ENCODE measurements at places on chromosomes 11 and 22.

DNA sequence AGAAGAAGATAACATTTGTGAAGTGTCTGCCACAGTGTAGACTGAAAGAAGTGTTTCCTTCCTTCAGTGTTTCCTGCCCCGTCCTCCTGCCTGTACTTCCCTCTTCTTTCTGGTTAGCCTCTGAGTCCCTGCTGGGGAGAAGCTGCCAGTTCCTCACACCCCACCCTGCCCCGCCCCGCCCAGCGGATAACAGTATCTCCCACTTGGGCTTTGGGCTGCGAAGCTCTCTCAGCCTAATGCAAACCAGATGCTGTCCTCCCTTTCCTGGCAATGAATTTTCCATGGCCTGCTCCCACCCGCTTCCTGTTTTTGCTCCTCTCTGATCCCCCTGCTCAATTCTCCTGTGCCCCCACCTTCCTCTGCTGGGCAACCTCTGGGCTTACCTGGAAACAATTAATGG is 5.2 kb upstream of the RAB3IL1 start:
- no peak for DNase-seq

- DNase-seq: no peak
Observed at GRCh38 chr11:120054016-120054752, 83.7 kb downstream of the TRIM29 start.

GRCh38 chr11:9689721-9690120 is 25.8 kb downstream of the SWAP70 start:
- DNase-seq: no peak

DNA sequence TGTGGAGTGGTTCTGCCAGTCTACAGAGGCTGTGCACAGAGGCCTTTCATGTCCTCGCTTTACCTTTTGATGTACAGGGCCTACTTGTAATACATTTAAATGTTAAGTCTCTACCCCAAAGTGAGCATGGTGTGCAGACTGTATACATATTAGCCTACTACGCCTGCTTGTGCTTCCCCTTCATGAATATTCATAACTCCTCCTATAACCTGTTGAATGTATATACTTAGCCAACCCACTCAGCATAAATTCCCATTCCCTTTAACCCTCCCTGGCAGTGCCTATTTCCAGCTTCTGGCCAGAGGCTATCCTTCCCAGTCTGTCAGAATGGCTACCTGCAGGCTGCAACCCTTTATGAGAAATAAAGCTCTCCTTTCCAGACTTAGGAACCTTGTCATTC is 116.1 kb downstream of the WNT11 start:
- no peak for DNase-seq

DNA sequence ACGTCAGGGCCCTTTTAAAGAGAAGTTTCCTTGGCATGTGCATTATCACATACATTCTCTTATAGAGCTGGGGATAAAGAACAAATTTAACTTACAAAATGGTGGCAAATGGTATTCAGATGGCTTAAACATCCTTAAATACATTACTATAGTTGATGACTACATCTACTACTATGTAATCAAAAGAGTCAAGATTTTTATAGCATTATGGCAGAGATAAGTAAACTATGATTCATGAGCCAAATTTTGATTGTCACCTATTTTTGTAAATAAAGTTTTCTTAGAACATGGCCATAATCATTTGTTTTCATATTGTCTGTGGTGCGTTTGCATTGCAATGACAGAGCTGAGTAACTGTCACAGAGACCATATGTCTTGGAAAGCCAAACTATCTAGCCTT is 1188.6 kb upstream of the TENM4 start:
- DNase-seq: no peak

GRCh38 chr11:18684267-18684666 is 14.3 kb upstream of the TMEM86A start:
- no peak for DNase-seq

- DNase-seq: no peak
Observed at GRCh38 chr11:119319700-119320239, 2.8 kb upstream of the MCAM start.

- DNase-seq: no peak
Observed at GRCh38 chr11:114302663-114303062, 6.5 kb downstream of the NNMT start.

GRCh38 chr11:116335891-116336290 is 436.9 kb downstream of the BUD13 start:
- no peak for DNase-seq

GRCh38 chr11:1131033-1131911 is 26.5 kb upstream of the MUC5AC start:
- no peak for DNase-seq

DNA sequence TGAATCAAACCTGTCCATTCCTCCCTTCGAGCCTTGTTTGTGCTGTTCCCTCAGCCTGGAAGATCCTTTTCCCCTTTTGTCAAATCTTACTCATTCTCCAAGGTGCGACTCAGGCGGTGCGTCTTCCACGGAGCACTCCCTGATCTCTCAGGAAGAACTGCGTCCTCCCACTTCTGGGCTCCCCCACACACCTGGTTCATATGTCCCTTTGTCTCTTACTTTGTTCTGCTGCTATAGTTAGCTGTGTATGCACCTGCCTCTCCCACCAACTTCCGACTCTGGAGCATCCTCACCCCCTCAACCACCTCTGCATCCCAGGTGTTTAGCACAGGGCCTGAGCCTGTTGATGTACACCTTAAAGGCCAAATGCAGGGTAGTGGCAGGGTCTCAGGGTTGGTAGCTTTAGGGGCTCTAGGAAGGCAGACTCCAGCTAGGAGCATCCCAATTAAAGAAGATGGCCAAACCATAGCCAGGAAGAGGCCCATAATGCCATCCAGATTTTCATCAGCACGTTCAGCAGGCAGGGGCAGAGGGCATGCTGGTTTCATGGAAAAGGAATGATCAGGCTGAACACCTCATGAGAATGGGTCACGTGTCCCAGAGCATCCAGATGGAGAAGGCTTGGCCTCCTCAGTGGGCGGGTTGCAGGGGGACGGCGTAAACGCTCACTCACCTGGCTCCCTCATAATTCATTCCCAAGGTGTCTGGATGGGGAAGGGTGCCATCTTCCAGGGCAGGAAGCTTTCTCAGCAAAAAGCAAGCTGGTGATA is 20.1 kb downstream of the PTPN5 start:
- DNase-seq: no peak

DNA sequence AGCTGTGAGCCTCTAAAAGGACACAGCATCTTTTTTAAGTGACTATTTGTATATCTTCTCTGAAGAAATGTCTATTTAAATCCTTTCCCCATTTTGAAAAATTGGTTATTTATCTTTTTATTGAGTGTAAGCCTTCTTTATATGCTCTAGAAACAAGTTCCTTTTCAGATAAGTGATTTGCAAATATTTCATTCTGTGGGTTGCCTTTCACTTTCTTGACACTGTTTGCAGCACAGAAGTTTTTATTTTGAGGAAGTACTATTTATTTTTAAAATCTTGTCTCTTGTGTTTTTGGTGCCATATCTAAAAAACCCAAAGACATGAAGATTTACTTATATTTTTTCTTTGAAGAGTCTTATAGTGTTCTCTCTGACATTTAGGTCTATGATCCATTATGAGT is 40.1 kb upstream of the LYVE1 start:
- no peak for DNase-seq

DNA sequence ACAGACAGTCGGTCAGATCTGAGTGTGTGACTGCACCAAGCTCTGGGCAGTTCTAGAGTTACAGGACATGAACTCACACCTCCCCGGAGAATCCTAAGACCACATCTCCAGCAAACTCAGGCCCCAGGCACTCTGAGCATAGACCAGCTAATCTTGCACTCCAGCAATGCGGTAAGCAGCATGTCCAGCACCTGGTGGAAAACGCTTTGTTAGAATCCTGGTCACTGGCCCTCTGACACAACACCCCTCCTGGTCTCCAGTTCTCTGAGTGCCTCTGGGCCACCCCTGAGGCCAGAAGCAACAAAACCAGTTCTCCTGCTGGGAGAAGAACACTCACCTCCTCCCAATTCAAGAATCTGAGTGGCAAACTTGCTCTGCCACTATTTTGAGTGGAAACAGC is 82.7 kb upstream of the TMEM45B start:
- no peak for DNase-seq

DNA sequence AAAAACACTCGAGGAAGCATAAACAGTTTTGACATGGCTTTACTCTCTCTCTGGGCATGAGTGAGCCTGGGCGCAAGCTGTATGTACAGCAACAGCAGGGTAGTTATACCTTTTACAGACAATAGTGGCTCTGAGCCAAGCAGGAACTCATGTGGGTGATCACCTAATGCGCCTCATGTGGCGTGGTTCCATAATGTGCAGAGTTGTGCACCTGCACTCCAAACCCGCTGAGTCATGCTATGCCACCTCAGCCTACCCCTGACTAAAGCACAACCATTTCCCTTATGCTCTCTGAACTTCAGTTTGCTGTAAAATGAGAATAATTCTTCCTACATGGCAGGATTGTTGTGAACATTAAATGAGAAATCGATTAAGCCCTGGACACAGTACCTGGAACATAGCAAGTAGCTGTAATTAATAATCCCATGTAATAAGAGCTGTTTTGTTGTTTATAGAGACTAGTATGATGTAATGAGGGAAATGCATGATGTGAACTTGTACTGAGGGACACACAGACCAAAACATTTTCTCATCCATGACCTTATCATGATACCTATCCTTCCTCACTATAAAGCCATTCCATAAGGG is 71.6 kb downstream of the CCDC34 start:
- no peak for DNase-seq

DNA sequence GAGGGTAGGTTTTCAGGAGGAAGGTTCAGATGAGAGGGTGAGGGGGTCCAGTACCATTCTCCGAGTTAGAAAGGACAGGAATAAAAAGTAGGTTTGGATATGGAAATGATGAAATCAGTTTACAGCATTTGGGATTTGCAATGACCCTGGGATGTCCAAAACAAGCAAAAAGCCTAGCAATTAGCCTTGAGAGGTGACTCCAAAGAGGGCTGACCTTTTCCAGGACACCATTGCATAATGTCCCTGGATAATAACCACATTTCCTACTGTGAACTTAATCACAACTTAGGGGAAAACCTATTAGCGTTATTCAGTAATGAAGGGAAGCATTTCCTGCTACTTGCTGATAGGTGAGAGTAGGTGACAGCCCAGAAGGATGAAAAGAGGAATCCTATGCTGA is 101.4 kb upstream of the ARHGAP42 start:
- no peak for DNase-seq

DNA sequence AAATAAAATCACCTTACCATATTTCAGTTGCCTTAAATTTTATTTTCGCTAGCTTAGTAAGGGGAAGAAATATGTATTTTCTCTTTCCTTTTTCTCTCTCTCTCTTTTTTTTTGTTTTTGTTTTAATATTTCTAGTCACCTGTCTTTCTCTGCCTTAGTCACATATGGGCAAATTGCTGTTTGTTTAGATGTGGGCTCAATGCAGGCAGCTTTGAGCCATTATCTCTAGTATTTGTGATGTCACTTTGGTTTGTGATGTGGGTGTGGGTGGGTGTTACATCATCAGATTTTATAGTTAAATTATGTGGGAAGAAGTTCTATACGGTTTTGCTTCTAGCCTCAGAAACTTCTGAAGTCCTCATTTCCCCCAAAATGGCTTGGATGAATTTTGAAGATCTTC is at the start of gene C22orf31:
Gene C22orf31 (minus strand): TSS at position 59 of the 400 bp plus-strand sequence. CDS start 39 bp downstream, at position 20.
- no peak for DNase-seq

- DNase-seq: no peak
Observed at GRCh38 chr11:132777067-132777975, 755.0 kb downstream of the OPCML start.

- no peak for DNase-seq
Observed at GRCh38 chr11:31656051-31656450, 146.5 kb downstream of the ELP4 start.

DNA sequence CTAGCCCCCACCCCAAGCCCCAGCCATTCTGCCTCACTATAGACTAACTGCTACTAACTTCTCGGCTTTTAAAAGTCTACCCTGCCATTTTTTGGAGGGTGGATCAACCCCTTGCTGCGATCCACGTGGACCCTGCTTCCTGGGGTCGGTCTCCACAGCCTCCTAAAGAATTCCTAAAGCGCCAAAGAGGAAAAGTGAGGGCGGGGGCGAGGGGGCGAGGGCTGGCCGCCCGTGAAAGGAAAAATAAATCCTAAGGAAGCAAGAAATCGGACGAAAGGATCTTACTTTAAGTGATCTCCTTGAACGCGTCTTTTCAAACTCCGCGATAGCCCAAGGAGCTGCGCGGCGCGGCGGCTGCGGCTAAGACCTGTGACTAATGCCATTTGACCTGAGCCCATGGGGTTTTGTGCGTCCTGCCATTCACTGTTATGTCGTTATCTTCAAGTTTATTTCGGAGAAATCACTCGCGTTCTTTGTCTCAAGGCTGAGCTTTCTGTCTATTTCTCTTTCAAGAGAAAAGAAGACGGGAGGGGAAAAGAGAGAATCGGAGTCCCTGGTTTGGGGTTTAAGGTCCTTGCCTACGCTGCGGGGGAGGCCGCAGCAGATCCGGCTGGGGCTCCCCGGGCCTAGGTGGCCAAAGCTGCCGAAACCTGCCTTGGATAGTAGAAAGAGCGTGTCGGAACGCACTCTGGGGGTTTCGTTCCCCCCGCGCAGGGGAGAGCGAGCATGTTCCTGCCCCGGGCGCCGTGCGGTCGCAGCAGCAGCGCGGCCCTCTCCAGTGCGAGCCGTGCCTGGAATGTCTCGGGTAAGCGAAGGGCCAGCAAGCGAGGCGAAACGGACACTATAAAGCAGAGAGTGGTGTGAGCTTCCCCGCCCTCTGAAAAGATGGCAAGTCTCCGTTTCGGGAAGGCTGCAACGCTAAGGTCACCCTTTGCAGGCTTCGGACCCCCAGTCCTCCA is 2.8 kb upstream of the DBX1 start:
- DNase-seq: no peak

GRCh38 chr11:58561394-58562098 is 14.1 kb downstream of the LPXN start:
- no peak for DNase-seq

DNA sequence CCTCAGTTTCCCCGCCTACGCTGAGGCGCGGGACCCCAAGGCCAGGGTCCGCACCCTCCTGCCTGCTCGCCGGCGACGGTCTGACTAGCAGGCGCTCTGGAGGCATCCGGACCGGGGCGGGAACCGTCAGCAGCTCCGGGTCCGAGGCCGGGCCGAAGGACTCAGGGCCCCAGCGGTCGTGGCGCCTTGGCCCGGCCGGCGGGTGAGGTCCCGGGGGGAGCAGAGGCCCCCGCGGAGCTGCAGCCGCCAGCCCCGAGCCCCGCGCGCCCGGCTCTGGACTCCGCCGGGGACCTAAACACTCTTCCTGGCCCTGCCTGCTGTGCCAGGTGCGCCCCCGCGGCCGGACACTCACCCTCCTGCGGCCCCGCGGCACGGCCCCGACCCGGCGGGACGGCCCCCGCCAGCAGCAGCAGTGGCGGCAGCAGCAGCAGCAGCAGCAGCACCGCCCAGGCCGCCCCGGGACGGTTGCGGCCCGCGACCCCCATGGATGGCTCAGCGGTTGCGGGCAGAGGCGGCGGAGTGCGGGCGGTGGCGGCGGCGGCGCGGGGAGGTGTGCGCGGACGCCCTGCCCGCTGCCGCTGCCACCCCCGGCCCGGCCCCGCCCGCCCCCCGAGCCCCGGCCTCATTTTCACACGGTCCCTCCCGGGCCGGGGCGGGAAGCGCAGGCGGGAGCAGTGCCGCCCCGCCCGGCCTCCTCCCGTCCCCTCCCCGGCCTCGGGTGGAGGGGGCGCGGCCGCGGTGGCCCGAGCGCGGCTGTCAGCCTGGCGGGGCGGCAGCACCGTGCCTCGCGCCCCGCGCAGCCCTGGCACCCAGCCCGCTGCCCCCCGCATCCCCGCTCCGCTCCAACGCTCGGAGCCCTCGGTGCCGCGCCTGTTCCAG is at the start of gene SCUBE2:
Gene SCUBE2 (minus strand): TSS at position 556 of the 879 bp plus-strand sequence. CDS start 71 bp downstream, at position 485.
- no peak for DNase-seq

All from stimulated activated naive B cell treated with anti-CD40 and anti-IgM and Interleukin-4, amounts not matched to agents 10 μg/mL and 1 μg/mL and 100 μg/mL, for 72 hours (primary cell).